T47D (cell line): ENCODE measurements at places on chromosomes 3 and 15.
A peak's percentile ranks its signal among the peaks of the same experiment; 100 is the strongest.

- no peak for DNase-seq
These were observed 101.2 kb downstream of the LPP start for GRCh38 chr3:188255190-188255589.

DNA sequence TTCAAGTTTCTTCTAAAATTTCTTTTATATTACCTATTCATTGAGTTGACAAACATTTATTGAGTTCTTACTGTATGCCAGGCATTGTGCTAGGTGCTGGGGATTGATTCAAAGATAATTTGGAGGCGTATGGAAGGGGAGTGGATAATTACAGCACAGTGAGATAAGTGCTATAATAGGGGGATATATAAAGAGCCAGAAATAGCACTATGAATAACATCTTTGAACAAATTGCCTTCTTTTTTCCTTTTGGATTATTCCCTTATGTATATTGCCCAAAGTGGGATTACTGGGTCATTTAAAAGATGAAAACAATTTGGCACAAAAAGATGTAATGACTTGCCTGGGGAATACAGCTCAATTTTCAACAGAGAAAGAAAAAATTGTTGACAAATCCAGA is 64.6 kb downstream of the LPP start:
- DNase-seq, result no peak

- no peak for DNase-seq
These were observed 130.4 kb upstream of the SLC7A14 start for GRCh38 chr3:170716172-170716805.

GRCh38 chr15:78437107-78437761 is 782 bp upstream of the IREB2 start:
- no peak for DNase-seq

GRCh38 chr15:85473455-85473854 is 93.1 kb downstream of the AKAP13 start:
- DNase-seq, result no peak

- DNase-seq, result peak; percentile 70
These were observed 552.4 kb upstream of the CCDC54 start for GRCh38 chr3:106824856-106825255.

DNA sequence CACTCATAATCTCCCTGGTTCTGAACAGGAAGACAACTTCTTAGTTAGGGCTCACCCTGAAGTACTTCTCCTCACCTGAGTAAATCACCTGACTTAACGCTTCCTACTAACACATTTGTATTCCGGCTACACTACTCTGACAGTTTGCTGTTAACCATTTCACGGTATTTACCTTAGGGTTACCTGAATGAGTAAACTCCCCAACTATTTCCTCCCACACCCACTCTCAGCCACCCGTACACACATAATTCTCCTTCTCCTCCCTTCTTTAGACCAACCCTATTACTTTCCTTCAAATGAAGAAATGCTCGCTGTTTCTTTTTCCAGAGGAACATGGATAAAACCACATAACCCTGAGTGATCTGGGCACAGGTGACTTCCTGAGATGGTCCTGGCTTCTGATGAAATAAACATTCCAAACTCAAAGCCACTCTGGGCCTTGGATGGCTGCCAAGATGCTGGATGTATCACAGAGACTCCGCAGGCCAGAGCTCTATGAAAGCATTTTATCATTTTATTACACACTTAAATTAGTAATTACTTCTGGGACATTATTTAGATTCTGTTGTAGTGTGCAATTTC is 183.6 kb upstream of the ATP11B start:
- no peak for DNase-seq

DNA sequence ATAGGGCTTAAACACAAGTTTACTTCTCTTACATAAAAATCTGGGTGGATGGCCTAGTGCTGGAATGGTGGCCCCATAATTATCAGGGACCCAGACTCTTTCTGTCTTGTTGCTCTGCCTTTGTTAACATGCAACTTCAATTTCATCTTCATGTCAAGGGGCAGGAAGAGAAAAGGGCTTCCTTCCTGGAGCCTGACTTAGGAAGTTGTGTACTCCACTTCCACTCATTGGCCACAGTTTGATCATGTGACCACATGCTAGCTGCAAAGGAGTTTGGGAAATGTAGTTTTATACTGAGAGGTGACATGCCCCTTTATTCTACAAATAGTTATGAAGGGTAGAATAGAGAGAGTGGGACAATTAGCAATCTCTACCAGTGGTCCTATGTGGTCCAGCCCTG is 39.3 kb downstream of the RHCG start:
- DNase-seq, result peak; percentile 45

DNA sequence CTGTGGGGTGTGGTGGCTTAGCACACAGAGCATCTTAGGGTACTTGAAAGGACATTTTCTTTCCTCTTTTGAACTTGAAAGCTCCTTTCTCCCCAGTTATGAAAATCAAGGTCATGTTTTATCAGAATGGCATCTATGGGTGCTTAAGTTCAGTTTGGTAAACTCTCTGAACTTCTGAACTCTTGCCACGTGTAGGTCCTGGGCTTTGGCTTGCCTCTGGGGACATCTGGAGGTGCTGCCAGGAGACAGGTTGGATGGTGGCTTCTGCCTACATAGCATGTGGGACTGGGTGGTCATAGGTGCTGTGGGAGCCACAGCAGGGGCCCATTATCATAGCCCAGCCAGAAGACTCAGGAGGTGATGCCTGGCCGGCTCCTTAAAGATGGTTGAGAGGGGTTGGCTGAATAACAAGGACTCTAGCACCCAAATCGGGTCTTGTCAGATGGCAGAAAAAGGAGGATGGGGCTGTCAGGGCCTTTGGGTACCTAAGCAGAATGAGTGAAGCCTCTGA is 15.6 kb downstream of the GHRL start:
- DNase-seq, result no peak

DNA sequence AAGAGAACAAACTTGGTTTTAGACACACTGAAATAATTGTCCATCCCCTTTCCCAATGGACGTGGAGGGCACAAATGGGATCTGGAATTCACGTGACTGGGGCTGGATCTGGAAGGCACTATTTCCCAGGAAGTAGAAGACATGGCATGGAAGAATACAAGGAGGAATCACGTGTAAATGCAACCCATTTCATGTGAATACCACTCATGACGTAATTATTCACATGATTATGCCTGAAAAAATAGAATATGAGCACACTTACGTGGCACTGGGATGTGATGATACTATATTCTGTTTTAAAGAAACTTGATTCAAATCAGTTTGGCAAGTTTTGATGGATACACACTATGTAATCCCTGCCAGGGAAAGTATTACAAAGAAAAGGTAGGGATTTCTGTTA is 477.3 kb downstream of the GABRG3 start:
- peak; percentile 50 for DNase-seq

- DNase-seq, result no peak
These were observed 15.8 kb downstream of the WNT7A start for GRCh38 chr3:13863965-13864595.

DNA sequence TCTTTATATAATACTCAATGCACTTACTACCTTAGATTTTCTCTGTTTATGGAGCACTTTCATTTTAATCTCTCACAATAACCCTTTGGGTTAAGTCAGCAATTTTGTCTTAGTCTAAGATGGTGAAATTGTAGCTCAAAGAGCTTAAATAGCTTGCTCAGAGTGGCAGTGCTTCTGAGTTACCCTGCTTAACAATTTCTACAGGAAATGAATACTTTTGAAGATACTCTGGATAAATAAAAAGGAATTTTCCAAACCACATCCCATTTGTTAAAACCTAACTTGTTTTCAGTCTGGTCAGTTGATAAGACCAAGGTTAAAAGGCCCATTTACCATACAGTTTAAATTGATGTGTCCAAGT is 37.2 kb downstream of the HMG20A start:
- DNase-seq, result no peak

DNA sequence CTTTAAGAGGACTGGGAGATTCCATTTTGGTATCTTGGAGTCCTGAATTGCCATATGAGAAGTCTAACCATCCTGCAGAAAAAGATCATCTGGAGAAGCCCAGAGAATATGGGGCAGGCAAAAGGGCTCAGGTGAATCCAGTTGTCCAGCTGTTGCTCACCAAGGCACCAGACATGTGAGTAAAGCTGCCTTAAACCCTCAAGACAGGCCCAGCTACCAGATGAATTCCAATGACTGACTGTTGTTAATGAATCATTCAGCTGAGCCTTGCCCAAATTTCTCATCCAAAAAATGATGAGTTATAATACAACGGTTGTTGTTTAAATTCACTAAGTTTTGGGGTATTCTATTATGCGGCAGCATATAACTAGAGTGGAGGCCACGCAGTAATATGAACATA is 22.0 kb upstream of the NANOGP8 start:
- no peak for DNase-seq

GRCh38 chr3:179074656-179075055 is 3.0 kb upstream of the ZMAT3 start:
- DNase-seq, result no peak

DNA sequence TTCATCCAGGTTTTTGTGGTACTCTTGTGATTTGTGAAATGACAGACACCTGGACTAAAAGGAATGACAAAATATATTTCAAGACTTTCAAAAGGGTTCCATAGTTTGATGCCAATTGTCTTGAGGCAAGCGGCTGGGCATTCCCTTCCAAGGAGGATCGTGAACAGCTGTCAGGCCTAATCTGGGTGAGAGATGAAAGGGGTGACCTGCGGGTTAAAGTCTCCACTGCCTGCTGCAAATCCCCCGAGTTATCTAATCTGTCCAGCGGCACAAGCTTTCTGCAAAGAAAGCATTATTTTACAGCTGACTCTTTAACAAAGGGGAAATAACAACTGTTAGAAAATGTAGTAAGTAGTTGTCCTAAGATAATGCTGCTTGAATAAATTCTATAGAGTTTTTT is 128.7 kb upstream of the MB21D2 start:
- no peak for DNase-seq

DNA sequence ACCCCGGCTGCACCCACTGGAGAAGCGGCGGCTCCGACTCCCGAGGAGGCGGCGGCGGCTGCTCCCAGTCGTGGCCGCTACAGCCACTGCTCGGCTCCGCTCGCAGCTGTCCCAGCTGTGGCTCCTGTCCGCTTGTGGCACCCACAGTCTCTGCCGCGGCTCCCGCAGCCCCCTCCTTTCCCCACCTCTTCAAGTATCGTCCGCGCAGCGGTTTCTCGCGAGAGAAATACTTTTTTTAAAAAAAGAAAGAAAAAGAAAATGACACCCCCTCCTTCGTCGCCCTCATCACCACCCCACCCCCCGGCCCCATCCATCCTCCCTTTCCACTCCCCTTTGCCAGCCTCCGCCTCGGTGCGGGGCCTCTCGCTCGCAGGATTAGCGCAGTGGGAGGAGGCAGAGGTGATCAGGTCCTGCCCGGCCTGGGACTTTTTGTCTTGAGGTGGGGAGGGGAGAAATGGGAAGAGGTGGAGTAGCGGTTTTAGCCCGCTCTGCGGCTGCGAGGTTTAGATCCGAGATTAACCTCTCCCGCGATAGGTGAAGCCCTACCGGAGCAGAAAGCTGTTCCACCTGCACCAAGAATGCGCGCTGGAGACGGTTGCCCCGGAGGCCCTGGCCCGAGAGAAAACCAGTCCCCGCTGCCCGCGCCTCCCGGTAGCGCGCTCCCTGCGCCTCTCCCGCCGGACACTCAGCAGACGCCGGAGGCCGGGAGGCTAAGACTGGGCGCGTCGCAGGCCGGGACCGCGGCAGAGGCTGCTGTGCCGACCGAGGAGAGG is at the start of gene FBN1:
TSS of gene FBN1 (minus strand) at position 152 of the 773 bp plus-strand sequence. CDS start 940 bp downstream, outside the sequence.
- no peak for DNase-seq

GRCh38 chr3:43960448-43960840 is 269.7 kb downstream of the ABHD5 start:
- DNase-seq, result no peak
